ENCODE measurements at places on chromosomes 7 and 10.

- no peak for DNase-seq
Measured at GRCh38 chr7:151814400-151815009, 62.4 kb downstream of the PRKAG2 start.

- no peak for DNase-seq
Measured at GRCh38 chr7:136677471-136678365, 190.7 kb upstream of the CHRM2 start.

DNA sequence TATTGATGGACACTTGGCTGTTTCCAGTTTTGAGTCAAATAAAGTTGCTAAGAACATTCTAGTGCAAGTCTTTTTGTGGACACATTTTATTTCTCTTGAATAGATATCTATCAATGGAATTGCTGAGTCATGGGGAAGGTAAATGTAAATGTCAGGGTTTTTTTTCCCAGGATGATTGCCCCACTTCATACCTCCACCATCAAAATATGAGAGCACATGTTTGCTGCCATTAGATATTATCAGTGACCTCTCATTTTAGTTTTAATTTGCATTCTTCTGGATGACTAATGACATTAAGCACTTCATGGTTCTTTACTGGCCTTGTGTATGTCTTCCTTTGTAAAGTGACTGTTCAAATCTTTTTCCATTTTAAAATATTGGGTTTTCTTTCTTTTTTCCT is 45.7 kb downstream of the PAPSS2 start:
- no peak for DNase-seq

DNA sequence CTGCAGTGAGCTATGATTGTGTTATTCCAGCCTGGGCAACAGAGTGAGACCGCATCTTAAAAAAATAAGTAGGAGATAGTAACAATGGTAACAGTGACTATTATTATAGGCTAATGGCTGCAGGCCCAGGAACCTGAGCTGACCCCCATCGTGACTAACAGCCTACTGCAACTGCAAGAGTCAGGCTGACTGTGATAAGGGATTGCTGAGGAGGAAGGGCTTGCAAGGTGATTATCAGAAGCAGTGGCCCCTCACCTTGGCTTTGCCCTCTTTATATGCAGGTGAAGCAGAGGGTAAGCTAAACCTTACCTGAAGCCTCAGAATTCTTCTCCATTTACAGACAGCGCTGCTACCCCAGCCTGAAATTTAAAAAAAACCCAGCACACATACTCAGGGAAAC is 83.9 kb upstream of the SDK1 start:
- no peak for DNase-seq

GRCh38 chr10:16943295-16944285 is 126.4 kb upstream of the RSU1 start:
- no peak for DNase-seq

GRCh38 chr10:78924319-78925003 is 144.3 kb upstream of the ZMIZ1 start:
- DNase-seq, result no peak

- no peak for DNase-seq
Measured at GRCh38 chr10:101597091-101597900, 9.2 kb downstream of the DPCD start.

GRCh38 chr7:16092711-16093110 is 328.6 kb downstream of the CRPPA start:
- DNase-seq, result no peak

- DNase-seq, result no peak
Measured at GRCh38 chr10:6039711-6040110, 22.5 kb downstream of the IL2RA start.

- DNase-seq, result no peak
Measured at GRCh38 chr10:29618341-29619171, 16.2 kb downstream of the SVIL start.

DNA sequence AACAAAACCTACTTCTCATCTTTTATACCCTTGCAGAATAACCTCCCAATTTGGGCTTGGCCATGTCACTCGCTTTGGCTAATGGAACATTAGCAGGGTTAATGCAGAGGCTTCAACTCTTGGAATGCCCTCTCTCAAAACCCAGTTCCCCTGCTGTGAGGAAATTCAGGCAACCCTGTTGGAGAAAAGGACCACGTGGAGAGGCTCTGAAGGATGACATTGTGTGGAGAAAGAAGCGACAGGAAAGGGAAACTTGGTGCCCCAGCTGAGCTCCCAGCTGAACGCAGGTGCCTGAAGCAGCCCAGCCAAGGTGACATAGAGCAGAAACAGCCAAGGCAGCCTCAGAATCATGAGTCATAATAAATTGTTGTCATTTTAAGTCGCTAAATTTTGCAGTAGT is 214.2 kb upstream of the GHITM start:
- no peak for DNase-seq

GRCh38 chr10:73974309-73974946 is 23.5 kb upstream of the VCL start:
- DNase-seq, result no peak

GRCh38 chr7:145106001-145106400 is 270.1 kb upstream of the TPK1 start:
- DNase-seq, result no peak

GRCh38 chr7:133081119-133081598 is 731 bp downstream of the CHCHD3 start:
- DNase-seq, result no peak

DNA sequence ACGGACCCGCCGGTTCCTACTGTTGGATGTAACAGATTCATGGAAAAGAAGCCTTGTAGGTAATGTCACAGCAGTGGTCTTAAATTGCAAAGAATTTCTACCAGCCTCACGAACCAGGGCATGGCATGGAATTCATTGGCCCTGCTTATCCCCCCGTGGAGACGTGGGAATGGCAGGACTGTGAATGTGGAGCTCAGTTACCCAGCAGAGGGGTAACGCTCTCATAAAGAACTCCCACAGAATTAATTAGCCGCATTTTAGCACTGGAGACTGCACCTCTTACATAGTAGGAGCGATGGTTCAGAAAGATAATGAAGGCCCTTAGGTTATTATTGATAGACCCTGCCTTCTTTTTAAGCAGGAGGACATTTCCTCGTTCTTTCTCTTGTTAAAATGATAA is 715.4 kb downstream of the AUTS2 start:
- no peak for DNase-seq

- DNase-seq, result no peak
Measured at GRCh38 chr10:35423505-35424306, 87.4 kb downstream of the CCNY start.

DNA sequence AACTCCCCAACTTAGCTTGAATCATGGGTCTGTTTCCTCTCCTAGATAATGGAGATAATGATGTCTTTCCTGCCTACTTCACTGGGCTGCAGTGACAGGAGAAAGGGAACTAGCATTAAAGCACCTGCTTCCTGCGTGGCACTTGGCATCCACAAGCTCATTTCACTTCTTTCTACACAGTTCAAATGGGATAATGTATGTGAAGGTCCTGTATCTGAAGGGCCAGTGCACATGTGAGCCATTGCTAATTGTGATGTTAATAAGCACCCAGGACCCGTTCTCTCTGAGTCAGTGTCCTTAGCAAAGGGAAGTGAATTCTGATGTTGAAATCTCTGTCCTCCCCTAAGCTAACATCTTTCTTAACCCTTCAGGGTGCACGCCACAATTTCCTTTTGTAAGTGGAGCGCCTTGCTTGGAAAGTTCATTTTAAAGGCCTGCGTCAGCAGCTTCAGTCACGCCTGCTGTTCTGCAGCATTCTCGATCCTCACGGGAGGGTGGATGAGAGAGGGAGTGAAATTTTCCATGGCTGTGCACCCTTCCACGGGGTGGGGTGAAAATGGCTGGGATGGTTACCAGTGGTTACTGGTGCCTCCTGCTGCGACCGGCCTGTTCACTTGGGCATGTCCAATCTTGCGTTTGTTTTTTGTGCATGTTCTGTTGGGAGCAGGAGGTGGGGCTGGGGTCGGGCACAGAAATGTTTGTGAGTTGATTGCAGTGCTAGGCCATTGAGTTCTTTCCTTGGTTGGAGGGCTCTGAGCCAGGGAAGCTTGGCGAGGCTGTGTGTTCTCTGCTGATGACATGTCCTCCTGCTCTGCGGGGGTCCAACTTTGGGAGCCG is 59.2 kb downstream of the HK1 start:
- no peak for DNase-seq

GRCh38 chr7:117872561-117873309 is 506 bp downstream of the CTTNBP2 start:
- DNase-seq, result no peak

- peak; percentile 55 for DNase-seq
Measured at GRCh38 chr10:89391907-89392756, at the start of gene IFIT1. Gene IFIT1 (plus strand): TSS chr10:89392623. CDS start chr10:89392713, 90 bp downstream.

- DNase-seq, result no peak
Measured at GRCh38 chr10:16905320-16905719, 88.1 kb upstream of the RSU1 start.

GRCh38 chr7:74290981-74291441 is 1.8 kb downstream of the CLIP2 start:
- DNase-seq, result no peak

DNA sequence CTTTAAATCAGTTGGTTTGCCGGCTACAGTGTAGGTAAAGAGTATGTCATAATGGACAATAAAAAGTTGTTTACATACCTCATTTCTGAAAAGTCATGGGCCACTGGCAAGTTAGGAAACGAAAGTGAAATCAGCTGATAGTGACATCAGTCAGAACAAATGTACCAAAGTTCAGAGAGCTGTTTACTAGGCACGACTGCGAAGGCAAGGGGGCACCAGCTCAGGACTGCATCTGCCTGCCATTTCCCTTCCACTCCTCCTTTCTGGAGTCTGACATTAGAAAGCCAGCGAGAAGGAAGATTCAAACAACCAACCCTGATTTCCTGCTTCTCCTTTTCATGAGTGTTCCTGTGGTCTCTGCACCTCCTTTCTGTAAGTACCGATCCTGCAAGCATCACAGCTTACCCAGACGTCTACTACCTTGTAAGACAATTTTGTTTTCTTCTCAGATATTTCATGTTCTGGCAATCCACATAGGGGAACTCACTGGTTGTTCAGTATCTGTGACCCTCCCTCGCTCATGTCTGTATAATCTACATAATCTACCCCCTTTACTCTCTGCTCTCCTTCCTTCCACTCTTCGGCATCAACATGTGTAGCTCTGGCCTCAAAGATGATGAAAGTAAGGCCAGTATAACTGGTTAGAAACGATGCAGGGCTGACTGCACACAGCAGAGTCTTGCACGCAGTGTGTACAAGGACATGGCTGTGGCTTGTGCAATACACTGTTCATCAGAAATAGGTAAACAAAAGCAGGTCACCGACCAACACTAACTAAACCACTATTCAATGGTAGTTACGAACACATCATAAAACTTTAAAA is at the start of gene TMEM140:
Gene TMEM140, plus strand, starts transcription at position 174 of the 823 bp plus-strand sequence. CDS start 16,370 bp downstream, outside the sequence.
- peak; percentile 31 for DNase-seq

GRCh38 chr7:44127161-44127560 is 3.8 kb upstream of the POLD2 start:
- DNase-seq, result no peak

DNA sequence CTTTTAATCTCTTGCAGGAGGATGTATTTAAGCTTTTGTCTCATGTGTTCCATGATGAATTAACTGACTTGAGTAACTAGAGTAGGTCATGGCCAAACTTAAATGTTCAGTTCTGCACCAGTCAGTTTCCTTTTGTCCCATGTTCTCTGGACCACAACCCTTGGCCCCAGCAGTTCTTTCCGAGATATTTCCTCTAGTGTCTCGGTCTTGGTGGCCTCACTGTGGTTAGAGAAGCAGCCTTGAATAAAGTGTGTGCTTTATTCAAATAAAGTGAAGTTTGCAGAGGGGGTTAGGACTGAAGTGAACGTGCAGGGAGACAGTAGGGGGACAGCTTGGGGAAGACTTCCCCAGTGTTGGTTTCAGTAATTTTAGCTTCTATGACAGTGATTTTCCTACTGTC is 9.3 kb downstream of the ZNF212 start:
- DNase-seq, result no peak

GRCh38 chr7:64946772-64947171 is 43.7 kb downstream of the ZNF273 start:
- no peak for DNase-seq

GRCh38 chr10:119447421-119447820 is 95.1 kb downstream of the RGS10 start:
- no peak for DNase-seq

DNA sequence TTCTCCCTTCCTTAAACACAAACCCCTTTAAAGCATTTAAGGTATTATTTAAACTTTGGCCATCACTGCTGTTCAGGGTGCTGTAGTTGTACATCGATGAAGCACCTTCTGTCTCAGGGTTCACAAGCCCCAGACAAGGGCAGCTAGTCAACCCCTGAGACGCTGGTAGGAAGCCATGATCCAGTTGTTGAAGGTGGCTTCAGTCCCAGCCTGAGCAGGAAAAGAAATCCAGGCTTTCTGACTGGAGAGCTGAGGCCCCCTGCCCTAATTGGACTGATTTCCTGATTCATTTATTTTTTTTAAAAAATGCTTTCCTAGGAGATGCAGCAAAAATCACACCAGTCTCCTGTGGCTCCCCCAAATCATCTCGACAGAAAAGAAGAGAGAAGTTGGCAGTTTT is 15.8 kb downstream of the CPA1 start:
- DNase-seq, result no peak

DNA sequence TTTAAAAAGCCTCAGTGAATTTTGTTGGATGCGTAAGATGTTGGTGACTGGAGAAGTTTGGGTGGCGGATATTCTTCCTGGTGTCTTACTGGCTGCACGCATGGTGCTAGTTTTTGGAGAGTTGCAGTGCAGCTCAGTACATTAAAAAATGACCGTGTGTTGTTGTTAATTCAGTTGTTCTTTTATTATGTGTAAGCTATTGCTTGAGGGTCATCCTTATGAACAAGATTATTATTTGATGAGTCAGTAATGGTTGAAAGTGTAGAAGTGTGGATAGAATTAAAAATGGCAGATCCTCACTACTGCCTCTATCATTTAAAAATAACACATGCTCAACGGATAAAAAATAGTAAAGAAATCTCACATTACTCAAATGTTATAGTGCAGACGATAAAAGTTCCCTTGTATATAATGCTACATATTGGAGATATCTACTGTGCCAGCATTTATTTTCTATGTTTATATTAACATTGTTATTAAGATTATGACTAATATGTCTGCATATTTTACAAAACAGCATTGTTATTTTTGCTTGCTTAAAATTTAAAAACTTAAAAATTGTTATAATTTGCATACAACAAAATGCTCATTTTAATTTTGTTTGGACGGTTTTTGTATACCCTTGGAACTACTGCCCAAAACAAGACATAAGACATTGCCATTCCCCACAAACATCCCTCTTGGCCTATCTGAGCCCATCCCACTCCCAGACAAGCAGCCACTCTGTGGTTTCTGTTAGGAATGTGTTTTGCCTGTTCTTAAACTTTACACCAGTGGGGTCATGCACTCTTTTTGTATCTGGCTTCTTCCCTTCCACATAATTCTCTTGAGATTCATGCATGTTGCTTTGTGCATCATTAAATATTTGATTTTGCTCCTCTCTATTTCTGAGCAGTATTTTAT is 142.0 kb downstream of the DOCK1 start:
- no peak for DNase-seq

All from T-helper 22 cell (primary cell).